ENCODE measurements at places on chromosomes 6 and 20.
A peak's percentile ranks its signal among the peaks of the same experiment; 100 is the strongest.

DNA sequence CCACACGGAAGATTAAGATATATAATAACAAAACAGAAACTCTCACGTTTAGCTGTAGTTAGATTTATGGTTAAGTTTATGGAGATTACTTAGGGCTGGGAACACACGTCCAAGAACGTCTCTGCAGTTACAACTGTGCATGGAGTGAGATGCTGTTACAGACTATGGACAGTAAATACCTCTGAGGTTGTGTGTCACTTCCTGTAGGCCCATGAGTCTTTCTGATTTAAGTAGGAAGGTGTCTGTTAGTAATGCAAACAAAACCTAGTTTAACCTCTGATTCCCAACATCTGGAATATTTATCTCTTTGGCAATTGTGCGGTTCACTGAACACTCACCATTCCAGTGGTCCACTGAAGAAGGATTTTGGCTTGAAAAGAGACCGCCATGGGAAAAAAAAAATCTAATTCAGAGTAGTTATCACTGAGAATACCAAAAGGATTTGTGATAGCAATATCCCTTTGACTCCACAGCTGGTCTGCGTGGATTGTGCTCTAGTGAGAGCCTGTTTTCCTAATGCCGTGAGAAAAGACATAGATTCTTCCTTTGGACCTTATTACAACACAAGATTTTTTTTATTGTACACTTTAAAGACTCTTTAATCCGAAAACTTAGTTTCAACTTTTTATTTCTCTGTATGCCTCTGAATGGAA lies 478.2 kb upstream of the CITED2 start:
- DNase-seq: no peak

- no peak for DNase-seq
Measured at GRCh38 chr6:1609041-1609647, 571 bp upstream of the FOXC1 start.

- DNase-seq: no peak
Measured at GRCh38 chr20:10733122-10733521, 59.3 kb upstream of the JAG1 start.

- DNase-seq: no peak
Measured at GRCh38 chr6:54086439-54086838, 24.8 kb upstream of the MLIP start.

DNA sequence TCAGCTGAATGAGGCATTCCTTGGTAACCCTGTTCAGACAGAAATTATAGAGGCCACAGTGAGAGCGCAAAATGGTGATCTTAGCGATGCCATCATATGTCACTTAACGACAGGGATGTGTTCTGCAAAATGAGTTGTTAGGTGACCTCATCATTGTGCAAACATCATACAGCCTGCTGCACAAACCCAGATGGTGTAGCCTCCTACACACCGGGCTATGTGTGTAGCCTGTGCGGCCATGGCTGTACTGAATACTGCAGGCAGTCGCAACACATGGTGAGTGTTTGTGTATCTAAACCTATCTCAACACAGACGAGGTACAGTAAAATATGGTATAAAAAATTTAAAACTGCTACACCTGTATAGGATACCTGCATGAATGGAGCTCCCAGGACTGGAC lies 234.1 kb upstream of the PMEPA1 start:
- DNase-seq: no peak

DNA sequence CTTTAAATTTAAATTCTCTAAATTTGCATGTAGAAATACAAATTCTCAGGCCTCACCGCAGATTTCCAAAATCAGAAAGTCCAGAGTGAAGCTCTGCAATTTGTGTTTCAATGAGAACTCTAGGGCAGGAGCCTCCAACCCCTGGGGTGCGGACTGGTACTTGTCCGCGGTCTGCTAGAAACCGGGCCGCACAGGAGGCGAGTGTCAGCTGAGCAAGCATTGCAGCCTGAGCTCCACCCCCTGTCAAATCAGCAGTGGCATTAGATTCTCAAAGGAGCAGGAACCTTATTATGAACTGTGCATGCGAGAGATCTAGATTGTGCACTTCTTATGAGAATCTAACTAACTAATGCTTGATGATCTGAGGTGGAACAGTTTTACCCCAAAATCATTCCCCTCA lies 203.0 kb upstream of the PCSK2 start:
- DNase-seq: no peak

GRCh38 chr6:158631678-158632537 lies 12.6 kb downstream of the DYNLT1 start:
- DNase-seq: no peak

DNA sequence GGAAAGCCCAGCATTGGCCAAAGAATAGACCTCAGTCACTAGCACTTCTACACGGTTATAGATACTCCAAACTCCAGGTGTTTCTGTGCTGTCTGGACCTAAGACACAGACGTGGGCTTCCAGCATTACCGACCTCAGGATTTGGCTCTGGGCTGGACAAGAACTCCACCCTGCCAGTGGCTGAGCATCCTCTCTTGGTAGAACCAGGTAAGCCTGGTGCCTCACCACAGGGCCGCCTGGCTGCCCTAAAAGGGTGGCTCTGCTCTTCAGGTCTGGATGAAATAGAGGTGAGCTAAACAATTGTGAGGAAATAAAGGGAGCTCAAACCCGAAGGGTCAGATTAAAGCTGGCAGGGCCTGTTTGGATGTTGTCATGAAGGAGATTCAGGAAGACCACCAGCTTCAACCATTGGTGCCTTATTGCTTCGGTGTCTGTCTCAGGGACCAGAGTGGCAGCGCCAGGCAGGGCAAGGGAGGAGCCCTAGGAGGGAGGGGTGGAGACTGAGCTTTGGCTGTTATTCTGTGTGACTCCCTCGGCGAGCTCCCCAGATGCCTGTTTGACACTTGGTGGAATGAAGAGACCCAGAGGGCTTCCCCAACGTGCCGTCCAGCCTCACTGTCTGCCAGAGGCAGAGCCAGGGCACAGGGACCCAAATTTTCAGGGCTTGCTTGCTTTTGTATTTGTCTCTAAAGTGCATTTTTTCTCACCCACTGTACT lies 8.6 kb downstream of the SYNDIG1 start:
- DNase-seq: no peak

DNA sequence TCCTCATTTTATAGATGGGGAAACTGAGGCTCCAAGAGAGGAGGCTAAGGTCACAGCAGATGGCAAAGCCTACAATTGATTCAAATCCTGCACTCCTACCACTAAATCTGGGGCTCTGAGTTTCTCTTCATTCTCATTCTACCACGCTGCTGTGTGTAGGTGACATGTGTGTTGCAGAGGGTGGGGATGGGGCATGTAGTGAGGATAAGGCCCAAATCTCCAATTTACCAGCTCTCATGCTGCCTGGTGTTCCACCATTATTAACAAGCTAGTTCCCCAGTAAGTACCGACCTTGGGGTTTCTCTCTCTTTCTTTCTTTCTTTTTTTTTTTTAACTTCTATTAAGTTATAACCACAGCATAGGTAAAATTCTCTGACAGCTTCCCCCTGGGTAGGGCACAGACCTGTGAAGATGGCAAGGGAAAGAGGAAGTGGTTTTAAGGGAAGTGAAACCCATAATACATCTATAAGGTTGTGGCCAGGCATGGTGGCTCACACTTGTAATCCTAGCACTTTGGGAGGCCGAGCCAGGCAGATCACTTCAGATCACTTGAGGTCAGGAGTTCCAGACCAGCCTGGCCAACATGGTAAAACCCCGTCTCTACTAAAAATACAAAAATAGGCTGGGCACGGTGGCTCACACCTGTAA lies 13.0 kb upstream of the MATN4 start:
- no peak for DNase-seq

GRCh38 chr6:87851674-87852299 lies 149.8 kb upstream of the AKIRIN2 start:
- no peak for DNase-seq

- DNase-seq: no peak
Measured at GRCh38 chr6:34571388-34571787, 15.3 kb upstream of the SPDEF start.

GRCh38 chr20:38222231-38222922 lies 38.2 kb downstream of the KIAA1755 start:
- peak; percentile 30 for DNase-seq

DNA sequence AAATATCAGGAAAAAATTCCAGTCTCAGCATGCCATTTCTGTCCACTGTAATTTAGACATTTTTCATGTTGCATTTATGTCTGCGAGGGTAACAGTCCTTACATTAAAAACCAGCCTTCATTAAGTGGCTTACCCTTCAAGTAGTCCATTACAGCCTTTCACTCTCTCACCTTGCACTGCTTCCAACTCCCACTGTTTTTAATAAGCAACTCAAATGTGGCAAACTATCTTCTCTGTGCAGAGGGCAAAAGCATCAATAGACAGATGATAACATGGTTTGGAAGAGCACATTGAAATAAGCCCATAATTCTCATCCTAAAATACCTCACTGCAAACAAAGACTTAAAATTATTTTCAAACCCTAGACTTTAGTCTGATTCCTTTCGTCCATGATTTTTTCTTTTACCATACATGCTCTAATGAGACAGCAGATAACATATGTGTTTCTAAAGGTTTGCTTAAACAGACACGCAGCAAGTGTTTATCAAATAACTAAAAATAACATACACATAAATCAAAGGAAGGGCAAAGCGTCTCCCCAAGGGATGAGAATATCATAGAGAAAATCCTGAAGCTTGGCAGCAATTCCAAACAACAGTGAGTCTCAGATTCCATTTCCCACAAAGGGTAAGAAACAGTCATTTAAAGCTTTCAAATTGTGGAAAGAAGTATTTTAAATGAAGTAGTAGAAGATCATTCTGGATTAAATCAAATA lies 130.4 kb downstream of the PTPRK start:
- no peak for DNase-seq

GRCh38 chr20:15179381-15179780 lies 842.0 kb upstream of the FLRT3 start:
- no peak for DNase-seq

GRCh38 chr6:52620906-52621190 lies 44.0 kb upstream of the TRAM2 start:
- DNase-seq: no peak

DNA sequence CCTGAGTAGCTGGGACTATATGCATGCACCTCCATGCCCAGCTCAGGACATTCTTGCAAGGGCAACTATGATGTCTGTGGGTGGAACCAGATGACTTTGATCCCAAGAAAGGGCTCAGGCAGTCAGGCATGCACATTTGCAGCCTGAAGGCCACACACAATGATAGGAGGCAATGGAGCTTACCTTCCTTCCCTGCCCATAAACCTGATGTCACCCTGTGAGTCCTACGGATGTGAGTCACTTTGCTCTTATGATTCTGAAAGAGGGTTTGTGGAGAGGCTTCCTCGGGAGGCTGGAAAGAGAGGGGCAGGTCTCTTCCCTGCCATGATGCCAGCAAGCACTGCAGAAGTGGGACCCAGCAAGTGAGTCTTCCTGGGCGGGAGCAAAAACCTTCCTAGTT lies 202.4 kb downstream of the LY86 start:
- no peak for DNase-seq

DNA sequence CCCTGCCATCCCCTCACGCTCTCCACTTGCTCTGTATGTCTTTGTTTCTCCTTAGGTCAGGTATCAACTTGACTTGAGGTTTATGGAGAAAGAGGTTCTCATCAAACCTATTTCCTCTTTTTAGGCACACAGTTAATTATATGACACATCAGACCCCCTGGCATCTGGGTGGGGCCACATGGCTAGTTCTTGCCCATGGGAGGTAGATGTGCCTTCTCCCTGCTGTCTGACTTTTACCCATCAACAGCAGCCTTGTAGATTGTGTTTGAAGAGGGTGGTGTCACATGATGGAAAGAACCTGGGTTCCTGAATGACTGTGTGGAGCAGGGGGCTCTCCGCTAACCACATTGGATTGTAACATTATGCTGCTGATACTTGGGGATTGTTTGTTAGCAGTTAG lies 7.2 kb upstream of the UQCC2 start:
- no peak for DNase-seq

DNA sequence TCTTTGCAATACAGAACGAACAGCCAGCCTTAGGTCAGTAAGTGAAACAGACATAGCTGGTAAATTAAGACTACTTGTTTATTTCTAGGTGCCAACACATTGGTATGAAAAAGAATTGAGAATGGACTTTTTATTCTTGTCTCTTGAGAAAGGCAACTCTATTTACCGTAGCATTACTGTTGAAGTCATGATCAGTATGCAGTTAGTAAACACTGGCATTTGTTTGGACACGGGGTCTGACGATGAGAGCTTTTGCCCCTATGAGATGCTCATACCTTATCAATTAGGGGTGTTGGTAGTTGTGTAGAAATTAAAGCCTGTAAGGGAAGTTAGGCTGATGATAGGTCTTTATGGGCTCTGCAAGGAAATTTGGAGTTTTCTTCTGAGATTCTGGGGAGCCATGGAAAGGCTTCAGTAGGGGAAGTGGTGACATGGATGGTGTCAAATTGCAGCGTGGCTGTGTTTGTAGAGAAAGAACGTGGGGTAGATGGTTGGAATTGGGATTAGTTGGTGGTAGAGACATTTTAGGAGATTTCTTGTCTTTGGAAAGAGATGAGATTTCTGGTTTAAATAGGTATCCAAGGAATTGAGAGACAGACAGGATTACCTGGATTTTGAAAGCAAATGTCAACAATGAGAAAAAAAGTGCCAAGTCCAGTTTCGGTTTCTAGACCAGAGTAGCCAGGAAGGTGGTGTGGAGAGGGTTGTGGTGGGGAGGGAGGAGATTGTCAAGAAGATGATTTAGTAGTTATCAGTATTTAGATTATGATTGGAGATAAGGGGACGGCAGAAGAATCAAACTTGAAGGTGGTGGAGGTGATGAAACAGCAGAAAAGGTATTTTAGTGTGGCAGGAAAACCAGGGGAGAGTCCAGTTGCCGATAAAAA lies 116.6 kb downstream of the JARID2 start:
- no peak for DNase-seq

DNA sequence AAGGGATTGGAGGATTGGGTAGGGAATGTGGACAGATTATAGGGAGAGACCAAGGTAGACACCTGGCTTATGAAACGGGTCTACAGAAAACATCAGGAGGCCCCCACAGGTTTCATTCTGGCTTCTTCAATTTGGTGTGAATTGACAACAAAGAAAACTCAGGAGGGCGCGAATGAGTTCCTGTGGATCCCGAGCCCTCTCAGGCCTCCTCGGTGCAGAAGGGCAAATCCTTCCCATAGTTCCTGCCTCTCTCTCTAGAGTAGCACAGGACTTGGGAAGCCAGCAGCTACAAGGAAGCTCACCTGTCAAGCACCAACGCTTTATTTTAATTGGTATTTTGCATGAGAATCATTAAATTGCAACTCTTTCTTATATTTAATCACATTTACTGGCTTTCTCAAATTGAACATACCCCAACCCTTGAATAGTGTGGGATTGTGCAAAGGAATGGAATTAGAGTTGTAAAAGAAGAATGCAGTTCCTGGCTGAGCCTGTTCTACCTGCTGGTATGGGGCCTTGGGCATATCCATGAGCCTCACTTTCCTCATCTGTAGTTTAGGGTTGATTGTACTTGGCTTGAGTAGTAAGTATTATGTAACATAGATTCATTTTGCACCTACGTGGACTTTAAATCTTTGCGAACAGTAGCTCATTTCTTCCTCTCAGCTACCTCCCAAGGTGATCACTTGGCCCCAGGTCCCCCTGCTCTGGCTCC lies 56.4 kb upstream of the PHACTR2 start:
- DNase-seq: no peak

DNA sequence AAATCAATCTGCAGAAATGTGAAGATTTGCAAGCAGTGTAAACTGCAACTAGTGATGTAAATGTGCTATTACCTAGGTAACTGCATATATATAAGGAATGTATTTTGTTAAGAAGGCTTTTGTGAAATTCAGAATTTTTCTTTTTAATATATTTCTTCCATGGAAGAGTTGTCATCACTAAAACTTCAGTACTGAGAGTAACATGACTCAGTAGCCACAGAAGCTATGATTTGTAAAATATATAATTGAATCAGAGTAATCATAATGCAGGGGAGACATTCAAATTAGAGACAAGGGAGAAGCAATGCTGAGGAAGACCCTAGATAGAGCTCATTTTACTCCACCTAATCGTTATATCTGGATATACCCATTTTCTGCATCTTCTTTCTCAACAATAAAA lies 141.7 kb downstream of the ADGRG6 start:
- no peak for DNase-seq

Data from stimulated activated CD4-positive, alpha-beta T cell treated with anti-CD3 and anti-CD28 coated beads, Interleukin-1b, Interleukin-23, amount 100 ng/mL, for 1 hour (primary cell).